ENCODE measurements at places on chromosomes 16 and 17. TPM values are rescaled to one million over a fixed set of nuclear protein-coding genes. Genes with fewer than 3 reads are reported as not detected.

The C17orf107 gene
- total RNA-seq = 2.2 TPM

DNA sequence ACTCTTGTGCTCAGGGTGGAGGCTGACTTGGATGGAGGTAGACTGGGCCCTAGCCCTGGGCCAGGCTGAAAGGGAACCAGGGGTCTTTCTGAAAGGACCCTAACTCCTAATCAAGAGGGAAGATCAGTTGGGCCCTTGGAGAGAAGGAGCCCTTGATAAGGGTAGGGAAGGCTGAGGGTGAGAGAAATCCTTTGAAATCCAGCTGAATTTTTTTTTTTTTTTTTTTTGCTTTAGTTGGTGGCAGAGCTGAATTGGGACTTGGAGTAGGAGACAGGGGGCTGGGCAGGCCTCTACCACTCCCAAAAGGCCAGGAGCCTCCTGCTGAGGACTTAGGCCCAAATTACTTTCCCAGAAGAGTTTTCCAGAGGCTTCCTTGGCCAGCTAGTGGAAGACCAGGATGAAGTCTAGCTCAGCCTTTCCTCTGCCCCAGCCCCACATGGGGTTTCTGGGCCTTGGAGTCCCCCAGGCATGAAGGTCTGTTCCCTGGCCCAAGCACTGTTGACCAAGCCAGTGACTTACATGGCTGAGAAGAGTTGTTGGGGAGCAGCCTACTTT lies 643 bp upstream of the HOXB3 start:
- H3K4me3 ChIP-seq = no peak overlapping the region
- peaks cover 98% of the 10 kb centered on the region for H3K27me3 ChIP-seq
- H3K36me3 ChIP-seq = peaks cover 2% of the 10 kb centered on the region
- H3K4me1 ChIP-seq = peaks cover 32% of the 10 kb centered on the region

DNA sequence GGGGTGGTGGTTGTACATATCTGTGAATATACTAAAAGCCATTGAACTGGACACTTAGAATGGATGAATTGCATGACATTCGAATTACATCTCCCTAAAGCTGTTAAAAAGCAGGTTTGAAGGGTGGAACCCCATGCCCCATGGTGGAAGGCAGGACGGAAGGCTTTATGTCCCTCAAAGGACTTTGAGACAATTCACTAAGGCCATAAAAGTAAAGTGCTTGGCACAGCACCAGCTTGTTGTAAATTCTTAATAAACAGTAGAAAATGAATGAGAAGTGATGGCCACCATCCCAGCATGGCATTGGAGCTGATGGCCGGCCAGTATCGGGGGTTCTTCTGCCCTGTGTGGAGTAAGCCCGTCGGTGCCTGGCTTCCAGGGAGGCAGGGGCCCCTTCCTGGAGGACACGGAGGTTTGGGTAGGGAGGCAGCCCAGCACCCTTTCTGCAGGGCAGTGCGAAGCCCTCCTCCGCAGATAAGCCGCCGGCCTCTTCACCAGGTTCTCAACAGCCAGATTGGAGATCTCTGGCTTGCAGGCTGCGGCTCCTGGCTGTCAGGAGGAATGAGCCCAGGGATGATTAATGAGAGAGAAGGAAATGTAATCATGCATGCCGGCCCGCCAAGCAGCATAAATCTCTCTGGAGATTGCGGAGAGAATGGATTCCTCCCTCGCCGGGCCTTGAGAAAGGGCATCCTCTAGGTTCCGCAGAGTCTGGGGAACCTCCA lies 346.9 kb downstream of the FOXL1 start:
- no peak overlapping the region for H3K4me3 ChIP-seq

The TNFRSF13B gene
- total RNA-seq = 0.31 TPM

DNA sequence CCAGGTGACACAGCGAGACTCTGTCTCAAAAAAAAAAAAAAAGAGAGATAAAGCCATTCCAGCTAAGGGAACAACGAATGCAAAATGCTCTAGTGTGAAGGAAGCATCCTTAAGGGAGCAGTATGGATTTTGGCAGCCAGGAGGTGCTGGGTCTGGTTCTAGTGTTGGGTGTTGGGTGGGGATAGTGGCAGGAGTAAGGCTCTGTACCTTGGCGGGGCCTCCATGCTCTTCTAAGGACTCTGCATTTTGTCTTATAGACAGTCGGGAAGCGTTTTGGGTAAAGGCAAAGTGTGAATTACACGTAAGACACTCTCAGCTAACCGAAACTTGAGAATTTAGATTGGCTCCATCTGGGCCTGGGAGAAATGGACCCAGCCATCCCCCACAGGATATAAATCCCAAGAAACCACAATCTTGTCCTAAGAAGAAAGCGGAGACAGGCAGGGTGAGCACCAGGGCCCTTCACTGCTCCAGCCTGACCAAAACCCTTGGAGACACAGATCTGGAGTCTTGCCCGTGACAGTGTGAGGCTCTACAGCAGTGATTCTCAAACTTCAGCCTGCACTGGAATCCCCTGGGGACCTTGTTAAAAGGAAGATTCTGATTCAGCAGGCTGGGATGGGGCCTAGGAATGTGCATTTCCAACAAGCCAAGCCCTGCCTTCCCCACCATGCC lies 33.1 kb upstream of the PHB1 start:
- H3K36me3 ChIP-seq = no peaks in the 10 kb centered on the region
- no peak overlapping the region for H3K27ac ChIP-seq
- no peak overlapping the region for H3K4me3 ChIP-seq
- peaks cover 4% of the 10 kb centered on the region for H3K4me1 ChIP-seq
- H3K27me3 ChIP-seq = no peaks in the 10 kb centered on the region

- H3K27me3 ChIP-seq = peaks cover 8% of the 10 kb centered on the region
- peaks cover 3% of the 10 kb centered on the region for H3K36me3 ChIP-seq
- peak overlapping the region; percentile 54 for H3K4me3 ChIP-seq
- peak; percentile 89 for DNase-seq
These were observed 5.1 kb upstream of the NME4 start for GRCh38 chr16:391885-392335.

The SLC47A1 gene
- not detected for total RNA-seq

GRCh38 chr16:58492066-58492465 lies 7.9 kb upstream of the NDRG4 start:
- H3K4me3 ChIP-seq = no peak overlapping the region
- no peak for DNase-seq
- H3K36me3 ChIP-seq = no peaks in the 10 kb centered on the region
- peaks cover 11% of the 10 kb centered on the region for H3K4me1 ChIP-seq

The TBC1D16 gene
- total RNA-seq = 8.8 TPM

DNA sequence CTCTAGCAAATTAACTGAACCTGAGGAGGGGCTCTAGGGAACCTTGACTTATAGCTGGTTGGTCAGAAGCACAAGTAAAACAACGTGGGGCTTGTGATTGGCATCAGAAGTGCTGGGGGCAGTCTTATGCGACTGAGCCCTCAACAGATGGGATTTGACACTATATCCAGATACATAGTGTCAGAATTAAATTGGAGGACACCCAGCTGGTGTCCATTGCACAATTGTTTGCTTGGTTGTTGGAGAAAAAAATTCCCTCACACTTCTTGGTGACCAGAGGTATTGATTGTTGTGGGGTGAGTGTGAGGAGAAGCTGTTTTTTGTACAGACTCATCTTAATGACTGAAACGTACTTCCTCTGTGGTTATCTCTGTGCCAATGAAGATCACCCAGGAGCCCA lies 59.7 kb downstream of the NTN1 start:
- no peak overlapping the region for H3K27ac ChIP-seq
- H3K4me3 ChIP-seq = no peak overlapping the region
- peaks cover 4% of the 10 kb centered on the region for H3K36me3 ChIP-seq
- H3K4me1 ChIP-seq = peaks cover 9% of the 10 kb centered on the region

The MEIOB gene
- total RNA-seq = not detected

- no peak for DNase-seq
- H3K4me3 ChIP-seq = no peak overlapping the region
- H3K36me3 ChIP-seq = no peaks in the 10 kb centered on the region
These were observed 221.3 kb upstream of the KCNJ16 start for GRCh38 chr17:69853541-69854224.

GRCh38 chr17:81915331-81915730 lies 2.6 kb downstream of the SIRT7 start:
- H3K4me1 ChIP-seq = peaks cover 21% of the 10 kb centered on the region
- DNase-seq = no peak
- H3K36me3 ChIP-seq = peaks cover 8% of the 10 kb centered on the region
- H3K4me3 ChIP-seq = no peak overlapping the region

The SPG7 gene
- 76.7 TPM for total RNA-seq

The EFCAB5 gene
- 0.46 TPM for total RNA-seq

DNA sequence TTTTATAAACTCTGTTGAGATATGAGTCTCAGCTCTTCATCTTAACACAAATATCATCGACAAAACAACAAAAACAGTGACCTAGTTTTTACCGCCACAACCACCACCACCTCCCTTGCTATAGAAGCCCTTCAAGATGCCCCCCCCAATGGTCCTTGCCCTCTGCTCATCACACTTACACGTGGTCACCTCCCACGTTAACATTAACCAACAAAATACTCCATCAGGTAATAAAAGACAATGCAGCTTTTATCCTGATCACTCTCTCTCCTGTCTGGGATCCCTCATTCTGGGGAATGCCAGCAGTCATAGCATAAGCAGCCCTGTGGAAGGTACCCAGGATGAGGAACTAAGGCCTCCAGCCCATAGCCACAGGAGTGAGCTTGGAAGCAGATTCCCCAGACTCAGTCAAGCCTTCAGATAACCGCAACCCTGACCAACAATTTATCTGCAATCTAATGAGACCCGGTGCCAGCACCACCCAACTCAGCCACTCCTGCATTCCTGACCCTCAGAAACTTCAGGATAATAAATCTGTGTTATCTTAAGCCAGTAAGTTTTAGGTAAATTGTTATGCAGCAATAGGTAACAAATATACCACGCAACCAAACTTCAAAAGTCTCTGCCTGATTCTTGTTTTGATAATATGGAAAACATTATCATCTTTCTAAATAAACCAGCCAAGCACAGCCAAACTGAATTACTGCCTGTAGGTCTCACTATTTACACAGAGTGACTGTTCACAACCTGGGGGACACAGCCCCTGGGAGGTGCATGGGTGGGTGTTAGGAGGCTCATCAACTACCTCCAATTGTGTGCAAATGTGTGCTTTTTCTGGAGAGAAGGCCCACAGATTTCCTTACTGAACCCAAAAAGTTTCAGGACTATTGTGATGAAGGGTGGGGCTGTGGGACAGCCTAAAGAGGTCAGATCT lies 6.1 kb downstream of the PECAM1 start:
- peak overlapping the region; percentile 96 for H3K27ac ChIP-seq
- DNase-seq = peak; percentile 33
- no peaks in the 10 kb centered on the region for H3K27me3 ChIP-seq
- peak overlapping the region; percentile 87 for H3K4me3 ChIP-seq

- DNase-seq = no peak
- H3K4me1 ChIP-seq = no peaks in the 10 kb centered on the region
- no peaks in the 10 kb centered on the region for H3K27me3 ChIP-seq
- no peak overlapping the region for H3K27ac ChIP-seq
- H3K4me3 ChIP-seq = no peak overlapping the region
These were observed 18.4 kb downstream of the HSD11B2 start for GRCh38 chr16:67449336-67449735.

DNA sequence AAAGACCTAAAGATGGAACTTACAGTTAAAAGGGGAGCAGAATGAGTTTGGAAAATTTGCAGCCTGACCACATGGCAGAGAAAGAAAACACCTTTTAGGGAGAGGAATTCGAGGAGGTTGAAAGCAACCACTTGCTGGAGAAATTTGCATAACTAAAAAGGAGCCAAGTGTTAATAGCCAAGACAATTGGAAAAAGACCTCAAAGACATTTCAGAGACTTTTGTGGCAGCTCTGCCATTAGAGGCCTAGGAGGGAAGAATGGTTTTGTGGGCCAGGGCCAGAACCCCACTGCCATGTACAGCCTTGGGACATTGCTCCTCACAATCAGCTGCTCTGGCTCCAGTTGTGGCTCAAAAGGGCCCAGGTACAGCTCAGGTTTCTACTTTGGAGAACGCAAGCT lies 338.5 kb downstream of the UTP18 start:
- H3K4me3 ChIP-seq = no peak overlapping the region
- no peaks in the 10 kb centered on the region for H3K27me3 ChIP-seq
- no peak for DNase-seq
- no peaks in the 10 kb centered on the region for H3K36me3 ChIP-seq
- H3K27ac ChIP-seq = no peak overlapping the region

GRCh38 chr17:27207073-27207513 lies 86.8 kb upstream of the WSB1 start:
- H3K36me3 ChIP-seq = no peaks in the 10 kb centered on the region
- H3K27ac ChIP-seq = no peak overlapping the region
- DNase-seq = no peak
- peaks cover 2% of the 10 kb centered on the region for H3K4me1 ChIP-seq
- no peak overlapping the region for H3K4me3 ChIP-seq

The ACSM5 gene
- total RNA-seq = not detected

- no peak for DNase-seq
- peaks cover 2% of the 10 kb centered on the region for H3K36me3 ChIP-seq
- peaks cover 19% of the 10 kb centered on the region for H3K4me1 ChIP-seq
- no peak overlapping the region for H3K4me3 ChIP-seq
- no peaks in the 10 kb centered on the region for H3K27me3 ChIP-seq
- no peak overlapping the region for H3K27ac ChIP-seq
These were observed 2.9 kb downstream of the CCDC42 start for GRCh38 chr17:8741771-8742170.

DNA sequence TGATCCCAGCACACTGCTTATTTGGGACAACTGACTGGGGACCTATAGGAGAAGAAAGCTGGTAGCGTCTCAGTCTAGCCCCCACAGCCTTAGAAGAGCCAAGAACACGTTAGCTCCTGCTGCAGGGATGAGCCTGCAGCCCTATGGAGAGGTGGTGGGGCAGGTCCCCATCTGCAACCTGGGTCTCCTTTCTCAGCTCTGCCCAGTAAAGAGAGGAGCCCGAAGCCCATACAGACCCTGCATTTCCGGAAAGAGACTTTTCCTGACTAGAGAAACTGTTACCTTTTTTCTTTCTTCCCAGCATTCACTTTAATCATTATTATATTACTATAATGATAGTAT lies 788 bp downstream of the METTL22 start:
- H3K27ac ChIP-seq = peak overlapping the region; percentile 88
- no peak for DNase-seq
- peaks cover 20% of the 10 kb centered on the region for H3K4me1 ChIP-seq

The GDPD3 gene
- 1.7 TPM for total RNA-seq

- peaks cover 40% of the 10 kb centered on the region for H3K4me1 ChIP-seq
- no peaks in the 10 kb centered on the region for H3K27me3 ChIP-seq
- no peak for DNase-seq
- no peak overlapping the region for H3K27ac ChIP-seq
- H3K36me3 ChIP-seq = no peaks in the 10 kb centered on the region
These were observed 18.1 kb downstream of the SOCS3 start for GRCh38 chr17:78341559-78342448.
